Right hindlimb (tissue), 1 donor: ENCODE measurements at places on chromosomes 12 and 14.

DNA sequence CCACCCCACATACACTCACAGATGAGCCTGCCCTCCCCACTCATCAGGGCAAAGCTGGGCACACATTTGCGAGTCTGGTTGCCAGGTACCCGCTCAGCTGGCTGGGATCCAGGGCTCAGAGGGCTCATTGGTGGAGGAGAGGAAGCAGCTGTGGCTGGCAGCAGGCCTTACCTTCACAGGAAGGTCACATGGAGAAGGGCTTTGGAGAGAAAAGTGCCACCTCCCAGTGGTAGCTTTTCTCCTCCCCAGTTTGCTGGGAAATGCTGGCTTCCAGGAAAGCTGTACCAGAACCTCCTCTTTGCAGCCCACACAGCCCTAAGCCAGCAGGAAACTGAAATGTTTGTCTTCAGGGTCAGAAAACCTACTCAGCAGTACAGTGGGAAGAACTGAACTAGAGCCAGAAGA is 55.6 kb downstream of the LGMN start:
- peak; percentile 74 for DNase-seq

- DNase-seq, result no peak
Observed at GRCh38 chr12:41891226-41891625, 253.4 kb downstream of the GXYLT1 start.

- peak; percentile 54 for DNase-seq
Observed at GRCh38 chr12:130961921-130962451, 8.3 kb downstream of the ADGRD1 start.

DNA sequence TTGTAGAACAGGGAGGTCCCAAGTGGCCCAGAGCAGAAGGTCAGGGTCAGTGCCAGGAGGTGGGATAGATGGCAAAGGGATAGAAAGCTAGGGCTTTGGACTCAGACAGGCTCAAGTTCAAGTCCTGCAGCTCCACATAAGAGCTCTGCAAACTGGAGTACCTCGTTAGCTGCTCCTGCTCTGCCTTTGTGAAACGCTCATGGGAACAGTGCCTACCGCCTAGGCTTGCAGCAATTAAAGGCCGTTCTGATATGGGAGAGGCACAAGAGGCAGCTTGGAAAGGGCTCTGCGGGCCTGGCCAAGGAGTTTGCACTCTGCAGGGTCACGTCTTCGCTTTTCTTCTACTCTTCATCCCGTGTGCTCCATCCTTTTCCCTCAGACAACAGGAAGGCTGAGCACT is 54.1 kb downstream of the MAP1LC3B2 start:
- DNase-seq, result no peak

GRCh38 chr12:117494833-117495655 is 133.6 kb upstream of the NOS1 start:
- DNase-seq, result no peak

DNA sequence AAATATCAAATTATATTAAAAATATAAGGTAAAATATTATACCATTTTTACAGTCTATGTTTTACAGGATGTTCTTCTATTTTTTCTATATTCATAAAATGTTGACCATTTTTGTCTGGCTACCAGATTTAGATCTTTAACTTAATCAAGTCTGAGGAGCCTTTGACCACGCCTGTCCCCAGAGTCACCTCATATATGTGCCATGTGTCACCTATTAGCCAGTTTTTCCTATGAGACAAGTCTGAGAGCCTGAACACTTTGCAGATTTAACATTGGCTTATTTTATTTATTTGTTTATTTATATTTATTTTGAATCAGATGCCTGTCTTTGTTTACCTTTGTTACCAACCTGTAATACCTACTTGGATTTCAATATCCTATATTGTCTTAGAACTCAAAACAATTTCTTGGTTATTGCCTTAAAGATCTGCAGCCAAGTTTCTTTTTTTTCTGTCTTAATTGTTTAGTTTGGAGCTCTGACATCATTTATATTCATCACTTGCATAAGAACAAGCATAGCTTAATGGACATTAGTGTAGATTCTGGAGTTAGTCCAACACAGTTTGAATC is 116.2 kb upstream of the ALX1 start:
- DNase-seq, result no peak

DNA sequence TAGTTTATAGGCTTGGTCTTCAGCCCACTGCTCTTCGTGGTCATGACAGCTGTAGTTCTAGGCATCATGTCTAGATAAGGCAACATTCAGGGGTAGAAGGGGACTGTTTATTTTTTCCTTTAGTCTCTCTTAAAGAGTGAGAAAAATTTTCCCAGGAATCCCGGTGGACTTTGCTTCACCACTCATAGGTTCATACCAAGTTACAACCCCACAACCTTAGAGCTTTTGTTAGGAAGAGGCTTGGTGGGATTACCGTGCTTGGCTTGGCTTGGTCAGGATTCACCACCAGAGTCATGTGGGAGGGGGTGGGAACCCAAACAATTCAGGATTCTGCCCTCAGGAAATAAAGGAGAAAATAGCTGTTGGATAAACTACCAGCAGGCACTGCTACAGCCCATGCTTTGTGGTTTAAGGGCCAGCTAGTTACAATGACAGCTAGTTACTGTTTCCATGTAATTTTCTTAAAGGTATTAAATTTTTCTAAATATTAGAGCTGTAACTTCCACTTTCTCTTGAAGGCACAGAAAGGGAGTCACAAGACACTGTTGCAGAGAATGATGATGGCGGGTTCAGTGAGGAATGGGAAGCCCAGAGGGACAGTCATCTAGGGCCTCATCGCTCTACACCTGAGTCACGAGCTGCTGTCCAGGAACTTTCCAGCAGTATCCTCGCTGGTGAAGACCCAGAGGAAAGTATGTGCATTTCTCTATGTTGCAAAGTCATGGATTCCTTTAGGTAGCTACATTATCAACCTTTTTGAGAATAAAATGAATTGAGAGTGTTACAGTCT is 25.9 kb upstream of the PAPLN start:
- DNase-seq, result no peak

GRCh38 chr14:69464829-69465228 is 19.7 kb upstream of the PLEKHD1 start:
- DNase-seq, result no peak

DNA sequence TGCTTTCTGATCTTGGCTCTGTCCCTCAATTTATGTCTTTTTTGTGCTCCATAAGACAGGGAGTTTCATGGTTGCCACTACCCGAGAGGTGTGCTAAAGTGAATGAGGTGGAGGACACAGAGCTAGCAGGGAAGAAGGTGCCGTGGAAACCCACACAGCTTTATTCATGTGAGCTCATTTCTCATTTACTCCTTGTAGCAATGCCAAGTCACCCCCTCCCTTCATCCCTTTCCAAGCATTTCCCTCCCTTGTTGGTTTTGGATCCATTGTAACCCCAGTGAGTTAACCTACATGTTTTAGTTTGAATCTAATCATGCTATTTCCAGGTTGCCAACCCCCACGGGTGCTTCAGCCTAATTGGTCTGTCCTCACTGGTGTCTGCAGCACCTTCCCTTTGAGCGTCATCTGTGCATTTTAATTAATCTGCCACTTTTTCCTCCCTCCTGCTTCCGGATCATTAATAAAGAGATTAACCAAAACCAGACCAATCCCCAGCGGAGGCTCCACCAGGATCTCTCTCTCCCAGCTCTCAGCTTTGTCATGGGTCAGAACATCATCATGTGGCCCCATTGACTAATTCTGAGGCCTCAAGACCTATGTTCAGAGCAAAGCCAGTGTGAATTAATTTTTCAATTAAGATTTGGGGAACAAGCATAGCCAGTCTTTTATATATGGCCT is 56.2 kb downstream of the NTF3 start:
- DNase-seq, result no peak

- DNase-seq, result no peak
Observed at GRCh38 chr14:98120831-98121464, 1151.0 kb downstream of the BCL11B start.

- DNase-seq, result no peak
Observed at GRCh38 chr14:64968167-64968566, 4.0 kb downstream of the RAB15 start.

DNA sequence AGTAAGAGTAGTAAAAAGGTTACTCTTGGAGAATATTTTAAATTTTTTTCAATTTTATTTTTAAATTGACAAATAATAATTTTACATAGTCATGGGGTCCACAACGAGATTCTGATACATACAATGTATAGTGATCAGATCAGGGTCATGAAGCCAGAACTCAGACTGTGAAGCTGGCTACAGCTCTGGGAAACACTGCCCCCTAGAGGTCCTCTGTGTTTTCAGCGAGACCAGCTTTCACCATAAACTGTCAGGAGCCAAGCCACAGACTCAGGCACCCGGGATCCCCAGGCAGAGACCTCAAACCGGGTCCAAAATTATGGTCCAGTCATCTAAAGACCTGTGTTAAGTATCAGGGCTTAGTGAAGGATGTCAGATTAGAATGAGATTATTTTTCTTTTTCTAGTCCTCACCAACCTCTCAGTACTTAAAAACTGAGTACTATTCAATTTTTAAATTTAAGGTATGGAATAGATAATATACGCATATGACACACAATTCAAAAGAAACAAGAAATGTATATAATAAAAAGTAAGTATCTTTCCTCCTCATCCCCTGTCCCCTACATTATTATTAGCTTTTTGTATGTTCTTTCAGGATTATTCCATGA is 397.1 kb downstream of the MDGA2 start:
- DNase-seq, result peak; percentile 21

- no peak for DNase-seq
Observed at GRCh38 chr12:112126000-112126438, 659 bp downstream of the TRAFD1 start.

DNA sequence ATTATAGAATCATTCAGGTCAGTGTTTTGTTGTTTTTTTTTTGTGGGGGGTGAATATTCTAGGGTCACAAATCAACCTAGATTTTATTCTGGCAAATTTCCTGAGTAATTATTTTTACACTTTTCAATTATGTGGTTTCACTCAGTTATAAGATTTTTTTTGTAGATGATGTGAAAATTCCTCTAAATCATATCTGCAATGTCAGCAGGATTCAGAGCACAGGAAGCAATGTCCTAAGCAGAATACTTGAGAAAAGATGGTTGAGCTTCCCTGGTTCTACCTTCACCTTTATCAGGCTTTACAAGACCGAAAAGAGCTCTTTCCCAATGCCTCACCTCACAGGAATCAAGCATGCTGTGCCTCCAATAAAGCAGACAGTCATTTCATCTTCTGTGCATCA is 124.3 kb downstream of the SLC41A2 start:
- DNase-seq, result no peak

- no peak for DNase-seq
Observed at GRCh38 chr12:76919383-76920171, 40.8 kb upstream of the CSRP2 start.

DNA sequence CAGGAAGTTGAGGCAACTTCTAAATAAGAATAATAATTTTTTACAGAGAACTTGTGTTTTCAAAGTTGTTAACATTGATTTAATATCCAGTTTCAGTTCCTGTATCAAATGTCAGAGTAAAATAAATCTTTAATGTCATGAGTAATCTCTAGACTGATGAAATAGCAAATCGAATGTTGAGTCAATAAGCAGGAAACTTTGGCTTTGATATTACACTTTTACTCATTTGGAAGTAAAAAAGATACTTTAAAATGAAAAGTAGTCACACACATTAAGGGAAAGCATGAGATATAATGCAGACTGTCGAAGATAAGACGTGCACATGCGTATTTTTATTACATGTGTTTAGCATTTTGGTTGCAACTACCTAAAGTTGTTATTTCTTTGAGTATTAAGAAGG is 78.2 kb upstream of the PTGDR start:
- no peak for DNase-seq

DNA sequence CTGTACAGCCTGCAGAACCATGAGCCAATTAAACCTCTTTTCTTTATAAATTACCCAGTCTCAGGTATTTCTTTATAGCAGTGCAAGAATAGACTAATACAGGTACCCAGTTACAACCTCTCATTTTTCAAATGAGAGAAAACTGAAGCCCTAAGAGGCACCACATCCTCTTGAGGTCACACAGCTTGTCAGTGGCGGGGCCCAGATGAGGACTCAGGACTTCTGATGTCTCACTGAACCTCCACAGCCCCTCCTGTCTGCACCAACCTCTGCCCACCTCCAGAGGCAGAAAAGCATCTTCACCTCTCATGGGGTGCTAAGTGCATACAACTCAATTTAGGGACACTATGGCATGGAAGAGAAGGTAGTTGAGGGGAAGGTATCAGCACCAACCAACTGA is 120.7 kb downstream of the CRACR2A start:
- no peak for DNase-seq

GRCh38 chr14:73491256-73492042 is 716 bp downstream of the RIOX1 start:
- peak; percentile 52 for DNase-seq

DNA sequence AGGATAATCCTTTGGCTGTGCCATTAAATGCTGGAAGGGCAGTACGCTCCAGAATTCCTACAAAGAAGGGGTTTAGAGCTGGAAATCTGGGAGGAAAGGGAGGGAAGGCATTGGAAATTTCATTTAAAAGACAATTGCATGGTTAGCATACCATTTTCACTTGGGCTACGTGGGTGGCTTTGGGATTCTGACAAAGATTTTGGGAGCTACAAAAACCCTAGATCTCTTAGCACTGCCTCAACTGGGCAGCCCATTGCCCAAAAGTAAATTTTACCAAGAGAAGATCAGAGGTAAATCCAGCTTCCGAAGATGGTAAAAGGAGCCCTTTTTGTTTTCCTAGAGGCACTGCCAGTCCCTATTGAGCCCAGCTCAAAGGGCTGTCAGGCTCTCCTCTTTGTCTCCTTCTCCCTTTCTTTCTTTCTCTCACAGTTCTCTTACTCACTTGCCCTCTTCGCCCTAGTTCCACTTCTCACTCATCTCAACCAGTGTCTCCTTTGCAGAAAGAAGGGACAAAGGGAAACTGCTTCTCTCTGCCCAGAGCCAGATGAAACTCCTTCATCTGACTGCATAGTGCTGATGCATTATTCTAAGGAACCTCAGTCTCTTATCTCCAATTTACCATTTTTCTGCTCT is 125.4 kb upstream of the PLEKHA5 start:
- no peak for DNase-seq

- no peak for DNase-seq
Observed at GRCh38 chr12:58504143-58504938, 416.0 kb downstream of the LRIG3 start.
